Suprapubic skin (tissue), 4 donors: ENCODE measurements at places on chromosomes 6 and 20.

DNA sequence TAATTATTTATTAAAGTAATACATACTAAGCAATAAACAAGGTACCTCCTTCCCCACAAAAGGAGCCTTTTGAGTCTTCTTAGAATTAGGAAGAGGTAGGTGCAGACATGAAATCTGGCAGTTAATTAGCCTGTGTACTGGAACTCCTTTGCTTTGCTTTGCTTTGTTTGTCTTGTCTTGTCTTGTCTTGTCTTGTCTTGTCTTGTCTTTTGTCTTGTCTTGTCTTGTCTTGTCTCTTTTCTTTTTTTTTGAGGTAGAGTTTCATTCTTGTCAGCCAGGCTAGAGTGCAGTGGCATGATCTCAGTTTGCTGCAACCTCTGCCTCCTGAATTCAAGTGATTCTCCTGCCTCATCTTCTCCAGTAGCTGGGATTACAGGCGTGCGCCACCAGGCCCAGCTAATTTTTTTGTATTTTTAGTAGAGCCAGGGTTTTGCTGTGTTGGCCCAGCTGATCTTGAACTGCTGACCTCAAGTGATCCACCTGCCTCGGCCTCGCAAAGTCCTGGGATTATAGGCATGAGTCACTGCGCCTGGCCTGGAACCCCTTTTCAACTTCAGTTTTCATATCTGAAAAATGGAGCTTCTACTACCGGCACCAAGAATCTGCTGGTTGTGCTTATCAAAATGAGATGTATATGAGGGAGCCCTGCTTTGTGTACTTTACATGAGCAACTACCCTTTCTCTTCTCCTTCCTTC, 301.2 kb downstream of the CDKAL1 start:
- no peak for DNase-seq

DNA sequence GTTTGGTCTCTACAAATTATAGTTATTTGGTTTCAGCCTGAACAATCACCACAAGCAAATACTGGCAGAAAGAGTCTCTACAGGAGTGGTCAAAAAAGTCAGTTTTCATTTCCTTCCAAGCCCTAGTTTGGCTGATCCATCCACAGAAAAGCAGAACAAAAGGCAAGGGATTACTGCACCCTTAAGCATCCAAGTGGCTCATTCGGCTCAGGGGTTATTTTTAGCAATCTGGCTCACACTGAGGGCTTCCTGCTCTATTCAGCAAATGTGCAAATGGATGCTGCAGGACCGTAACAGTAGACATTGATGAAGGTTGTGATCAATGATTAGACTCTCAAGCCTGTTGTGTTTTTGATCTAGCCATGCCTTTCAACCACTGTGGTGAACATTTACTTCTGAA, 62.2 kb upstream of the FABP7 start:
- no peak for DNase-seq

DNA sequence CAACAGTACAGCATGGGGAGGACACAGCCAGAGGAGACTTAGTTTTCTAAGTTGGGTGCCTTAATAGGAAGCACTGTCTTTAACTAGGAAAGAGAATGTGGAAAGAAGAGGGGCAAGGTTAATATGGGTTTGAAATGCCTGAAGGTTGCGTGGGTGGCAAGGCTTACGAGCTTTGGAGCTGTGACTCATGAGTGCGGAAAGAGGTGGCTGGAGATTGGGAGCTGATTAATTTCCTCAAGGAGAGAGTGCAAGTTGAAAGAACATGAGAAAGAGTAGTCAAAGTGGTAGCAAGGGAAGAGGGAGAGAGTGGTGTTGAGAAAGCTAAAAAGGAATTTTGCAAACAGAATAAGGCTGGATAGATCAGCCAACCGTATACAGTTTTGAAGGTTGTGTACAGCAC, 315.1 kb upstream of the PRND start:
- no peak for DNase-seq

DNA sequence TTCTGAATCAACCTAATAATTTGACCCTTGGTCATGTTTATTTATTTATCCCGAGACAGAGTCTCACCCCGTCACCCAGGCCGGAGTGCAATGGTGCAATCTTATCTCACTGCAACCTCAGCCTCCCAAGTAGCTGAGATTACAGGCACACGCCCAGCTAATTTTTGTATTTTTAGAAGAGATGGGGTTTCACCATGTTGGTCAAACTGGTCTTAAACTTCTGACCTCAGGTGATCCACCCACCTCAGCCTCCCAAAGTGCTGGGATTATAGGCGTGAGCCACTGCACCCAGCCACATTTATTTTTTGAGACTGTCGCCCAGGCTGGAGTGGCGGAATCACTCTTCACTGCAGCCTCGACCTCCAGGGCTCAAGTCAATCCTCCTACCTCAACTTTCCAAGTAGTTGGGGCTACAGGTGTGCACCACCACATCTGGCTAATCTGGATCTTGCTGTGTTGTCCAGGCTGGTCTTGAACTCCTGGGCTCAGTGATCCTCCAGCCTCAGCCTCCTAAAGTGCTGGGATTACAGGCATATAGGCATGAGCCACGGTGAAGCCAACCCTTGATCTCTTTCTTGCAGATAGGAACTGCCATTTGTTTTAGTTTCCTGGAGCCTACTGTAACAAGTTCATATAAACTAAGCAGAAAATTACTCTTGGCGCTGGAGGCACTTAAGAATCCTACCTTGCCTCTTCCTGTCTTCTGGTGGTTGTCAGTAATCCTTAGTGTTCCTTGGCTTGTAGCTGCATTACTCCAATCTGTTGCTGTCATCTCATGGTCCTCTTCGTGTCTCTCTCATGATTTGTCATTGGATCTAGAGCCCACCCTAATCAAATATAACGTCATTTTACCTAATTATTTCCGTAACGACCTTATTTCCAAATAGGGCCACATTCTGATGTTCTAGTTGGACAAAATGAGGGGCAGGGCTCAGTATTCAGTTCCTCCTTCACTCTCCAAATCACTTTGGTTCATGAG, 2.3 kb downstream of the RPS18 start:
- no peak for DNase-seq

GRCh38 chr6:24844903-24845302, 46.2 kb upstream of the ARMH2 start:
- DNase-seq: no peak

DNA sequence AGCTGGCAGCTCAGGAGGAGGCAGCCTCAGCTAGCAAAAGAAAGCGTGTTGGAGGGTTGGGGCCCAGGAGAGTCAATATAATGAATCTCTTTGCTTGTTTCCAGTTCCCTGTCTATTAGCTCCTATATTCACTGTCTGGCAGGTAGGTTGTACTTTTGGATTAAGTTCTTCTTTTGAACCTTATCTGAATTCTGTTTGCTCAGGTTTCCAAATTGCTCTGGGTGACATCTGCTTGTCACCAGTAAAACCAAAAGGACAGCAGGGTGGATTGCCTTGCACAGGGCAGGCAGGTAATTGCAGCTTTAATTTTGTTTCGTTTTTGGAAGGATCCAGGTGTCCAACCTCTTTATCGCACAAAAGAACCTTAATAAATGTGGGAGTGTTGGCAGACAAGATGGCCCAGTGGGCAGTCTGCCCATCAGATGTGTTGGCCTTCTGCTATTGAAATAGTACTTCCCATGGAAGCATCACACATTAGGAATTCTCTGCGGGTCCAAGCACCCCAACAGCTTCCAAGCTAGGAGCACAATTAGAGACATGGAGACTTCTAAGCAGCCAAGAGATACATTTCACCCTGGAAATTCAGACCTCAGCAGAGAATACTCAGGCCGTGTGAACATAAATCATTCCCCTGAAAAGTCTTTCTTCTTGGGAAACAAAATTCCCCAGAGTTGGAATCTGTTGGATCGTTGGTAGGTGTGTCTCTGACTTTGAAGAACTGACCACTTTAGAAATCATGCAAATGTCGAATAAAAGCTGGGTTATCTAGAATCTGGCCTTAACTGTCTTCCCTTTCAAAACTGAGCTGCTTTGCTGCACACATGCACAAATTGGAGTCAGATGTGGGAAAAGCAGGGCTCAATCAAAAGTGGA, 286.9 kb upstream of the BMP2 start:
- no peak for DNase-seq

DNA sequence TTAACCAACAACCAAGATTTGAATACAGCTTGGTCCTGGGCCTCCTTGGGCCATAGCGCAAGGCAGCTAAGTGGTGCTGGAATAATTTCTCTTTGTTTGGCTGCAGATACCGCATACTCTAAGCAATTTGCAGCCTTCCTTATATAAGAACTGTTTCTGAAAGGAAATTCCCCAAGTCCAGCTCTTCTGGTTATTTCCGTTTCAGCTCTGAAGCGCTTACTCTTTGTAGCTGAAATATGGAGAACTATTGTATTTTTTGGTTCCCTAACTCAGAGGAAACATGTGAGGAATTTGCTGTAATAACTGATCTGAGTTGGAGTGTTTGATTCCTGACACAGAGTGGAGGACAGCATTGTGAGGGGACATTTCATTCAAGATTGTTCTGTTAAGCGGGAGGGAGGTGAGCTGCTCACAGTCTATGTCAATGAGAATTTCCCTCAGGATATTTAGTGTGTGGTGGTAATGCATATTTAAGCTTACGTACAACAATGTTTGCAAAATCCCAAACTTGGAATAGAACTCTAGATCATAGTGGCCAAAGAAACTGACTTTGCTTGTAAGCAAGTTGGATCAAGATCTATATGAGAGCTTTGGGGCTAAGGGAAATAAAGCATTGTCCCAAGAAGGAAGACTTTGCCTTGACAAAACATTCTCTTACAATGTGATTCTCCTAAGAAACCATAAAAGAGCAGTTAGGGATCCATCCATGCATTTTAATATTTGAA, 576.6 kb upstream of the FLRT3 start:
- DNase-seq: no peak

DNA sequence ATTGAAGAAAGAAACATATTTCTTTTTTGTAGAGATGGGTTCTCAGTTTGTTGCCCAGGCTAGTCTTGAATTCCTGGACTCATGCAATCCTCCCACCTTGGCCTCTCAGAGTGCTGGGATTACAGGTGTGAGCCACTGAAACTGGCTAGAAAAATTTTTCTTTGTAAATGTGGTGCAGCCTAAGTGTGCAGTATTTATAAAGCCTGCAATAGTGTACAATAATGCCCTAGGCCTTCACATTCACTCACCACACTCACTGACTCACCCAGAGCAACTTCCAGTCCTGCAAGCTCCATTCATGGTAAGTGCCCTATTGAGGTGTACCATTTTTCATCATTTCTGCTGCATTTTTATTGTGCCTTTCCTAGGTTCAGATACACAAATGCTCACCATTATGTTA, 31.4 kb downstream of the NHSL1 start:
- no peak for DNase-seq

GRCh38 chr6:5072440-5072839, 12.7 kb upstream of the PPP1R3G start:
- DNase-seq: no peak

- DNase-seq: no peak
Measured at GRCh38 chr6:24270011-24270410, 87.8 kb downstream of the DCDC2 start.
